Lower leg skin (tissue), 4 donors: ENCODE measurements at places on chromosomes 6 and 20. TPM values are rescaled to one million over a fixed set of nuclear protein-coding genes. Genes with fewer than 3 reads are reported as not detected.

Gene CASS4
- 2.9 TPM for total RNA-seq

Gene TBXT
- not detected for total RNA-seq

Gene TREM1
- total RNA-seq, result not detected

Gene SMLR1
- not detected for total RNA-seq

Gene WFDC10B
- total RNA-seq, result not detected

- DNase-seq, result no peak
These were observed 94.2 kb downstream of the UTRN start for GRCh38 chr6:144379356-144379755.

DNA sequence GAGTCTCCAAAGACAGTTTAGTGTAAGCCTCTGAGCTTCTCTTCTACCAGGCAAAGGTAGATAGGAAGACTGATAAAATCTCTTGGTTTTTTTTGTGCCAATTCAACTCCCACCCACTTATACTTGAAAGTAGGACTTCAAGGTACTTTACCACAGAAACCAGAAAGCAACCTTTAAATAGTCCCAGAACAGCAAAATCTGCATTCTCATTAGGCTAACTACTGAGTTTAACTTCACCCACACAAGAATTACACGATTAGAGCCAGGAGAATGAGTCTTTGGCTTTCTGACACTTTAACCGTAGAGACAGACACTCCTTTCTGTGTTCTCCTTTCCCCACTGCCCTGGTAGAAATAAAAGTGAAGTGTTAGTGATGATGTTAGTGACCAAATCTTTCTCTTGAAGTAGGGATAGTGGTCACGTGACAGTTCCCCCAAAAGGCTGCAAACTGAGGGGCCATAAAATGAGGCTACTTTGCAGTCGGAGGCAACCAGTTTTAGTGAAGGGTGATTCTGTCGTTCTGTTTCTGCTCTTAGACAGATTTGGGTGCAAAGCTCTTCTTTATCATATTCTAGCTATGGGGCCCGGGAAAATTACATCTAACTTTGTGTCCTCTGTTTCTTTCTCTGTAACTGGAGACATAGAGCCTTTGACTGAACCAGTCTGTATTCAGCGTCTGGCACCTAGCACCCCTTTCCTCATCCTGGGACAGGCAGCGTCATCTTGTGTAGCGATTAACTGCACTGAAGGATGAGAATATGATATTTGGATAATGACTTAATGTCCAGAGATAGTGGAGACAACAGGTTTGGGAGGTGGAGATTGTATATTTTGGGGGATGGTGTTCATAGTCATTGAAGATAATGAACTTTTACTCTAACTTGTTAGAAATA lies 206.4 kb upstream of the CITED2 start:
- no peak for DNase-seq

- DNase-seq, result no peak
These were observed 381.2 kb downstream of the C6orf118 start for GRCh38 chr6:164928057-164928727.

DNA sequence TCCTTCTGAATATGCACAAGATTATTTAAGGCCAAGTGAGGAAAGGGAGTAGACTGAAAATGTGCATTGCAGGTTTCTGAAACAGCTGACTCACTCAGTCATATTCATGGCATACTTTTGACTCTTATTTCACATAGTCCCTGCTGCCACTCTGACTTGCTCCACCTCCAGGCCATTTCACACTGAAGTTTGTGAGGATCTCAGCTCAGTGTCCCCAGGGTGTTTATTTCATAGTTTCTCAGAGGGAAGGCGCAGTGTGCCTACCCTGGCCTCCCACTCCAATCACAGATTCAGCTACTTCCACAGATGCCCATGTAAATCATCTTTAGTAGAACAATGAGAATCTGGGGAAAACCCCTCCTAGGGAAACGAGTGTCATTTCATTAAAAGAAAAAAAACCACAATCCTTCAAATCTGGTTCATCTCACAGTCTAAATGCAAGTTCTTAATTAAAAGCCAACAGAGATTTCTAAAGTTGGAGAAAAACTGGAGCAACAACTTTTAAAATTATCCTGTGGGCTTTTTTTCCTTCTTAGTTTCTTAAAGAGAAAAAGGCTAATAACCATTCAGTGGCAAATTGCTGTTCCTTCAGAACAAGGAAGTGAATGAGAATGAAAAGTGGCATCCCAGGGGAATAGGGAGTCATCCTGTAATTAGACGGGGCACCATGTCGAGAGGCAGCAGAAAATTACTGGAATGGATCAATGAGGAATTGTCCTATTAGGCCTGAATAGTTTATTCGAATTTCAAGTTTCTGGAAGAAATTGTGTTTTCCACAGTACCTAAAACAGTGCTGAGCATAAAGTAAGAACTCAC lies 133.6 kb downstream of the TFAP2B start:
- DNase-seq, result no peak

DNA sequence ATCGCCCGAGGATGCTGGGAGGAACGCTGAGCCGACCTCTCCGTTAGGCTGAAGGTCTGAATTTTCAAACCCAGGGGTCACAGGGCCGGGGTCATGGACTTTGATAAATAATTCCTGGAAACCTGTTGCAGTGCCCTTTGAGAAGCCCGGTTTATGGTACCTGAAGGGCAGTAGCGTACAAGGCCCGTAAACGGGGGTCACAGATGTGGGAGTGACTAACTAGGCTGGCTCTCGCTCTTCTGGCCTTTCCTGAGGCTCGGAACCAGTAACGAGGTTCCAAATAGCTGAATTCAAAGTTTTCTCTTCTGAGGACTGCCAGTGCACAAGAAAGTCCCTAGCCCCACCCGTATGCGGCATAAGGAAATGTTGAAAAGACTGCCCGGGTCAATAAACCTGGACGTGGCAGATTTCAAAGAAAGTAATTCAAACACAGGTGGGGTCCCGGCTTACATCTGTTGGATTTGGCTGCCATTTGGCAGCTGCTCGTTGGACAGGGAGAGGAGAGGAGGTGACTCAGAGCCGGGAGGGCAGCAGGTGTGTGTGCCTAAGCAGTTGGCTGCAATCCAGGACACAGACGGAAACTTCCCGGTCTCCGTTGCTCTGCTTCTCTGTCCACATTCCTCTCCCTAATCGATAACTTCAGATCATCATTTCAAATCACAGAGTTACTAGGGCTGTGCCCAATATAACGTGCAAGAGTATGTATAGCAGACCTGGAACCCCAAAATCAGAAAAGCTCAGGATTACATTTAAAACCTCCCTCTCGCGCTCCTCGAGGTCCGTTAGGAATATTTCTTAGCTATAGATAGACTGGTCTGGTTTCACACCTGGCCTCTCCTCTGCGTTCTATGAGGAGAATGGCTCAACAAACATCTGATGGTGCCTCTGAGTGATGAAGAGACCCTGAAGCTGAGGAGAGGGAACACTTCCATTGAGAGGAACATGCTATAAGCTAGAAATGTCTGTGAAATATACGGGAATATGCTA lies 765 bp upstream of the GMDS start:
- DNase-seq, result peak; percentile 42
